AG09319 (cell line): ENCODE measurements at places on chromosomes 2 and 18.

DNA sequence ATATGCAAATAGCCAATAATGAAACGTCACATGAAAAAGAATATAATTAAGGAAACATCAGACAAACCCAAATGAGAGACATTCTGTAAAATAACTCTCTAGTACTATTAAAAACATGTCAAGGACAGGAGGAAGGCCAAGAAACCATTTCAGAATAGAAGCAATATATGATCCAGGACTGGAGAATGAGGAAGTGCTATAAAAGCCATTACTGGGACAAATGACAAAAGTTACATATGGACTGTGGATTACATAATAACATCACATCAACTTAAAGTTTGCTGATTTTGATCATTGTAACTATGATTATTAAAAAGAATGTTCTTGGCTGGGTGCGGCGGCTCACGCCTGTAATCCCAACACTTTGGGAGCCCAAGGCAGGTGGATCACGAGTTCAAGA lies 81.3 kb downstream of the CRACDL start:
- DNase-seq = no peak

GRCh38 chr2:84966731-84967130 lies 4.2 kb upstream of the KCMF1 start:
- no peak for DNase-seq

GRCh38 chr2:239590995-239591915 lies 190.4 kb upstream of the HDAC4 start:
- DNase-seq = no peak

DNA sequence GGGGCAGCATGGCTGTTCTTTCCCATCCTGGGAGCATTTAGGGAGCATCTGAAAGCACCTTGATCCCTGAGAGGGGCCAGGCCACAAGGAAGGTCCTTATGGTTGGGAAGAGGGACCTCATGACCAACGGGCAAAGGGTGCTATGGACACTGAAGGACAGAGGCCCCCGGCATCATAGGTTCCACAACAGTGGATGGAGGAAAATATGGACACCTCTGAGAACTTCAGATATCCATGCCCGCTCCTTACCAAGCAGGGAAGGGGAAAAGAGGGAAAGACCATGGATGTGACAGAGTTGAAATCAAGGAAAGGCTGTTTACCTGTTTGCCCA lies 94.1 kb upstream of the MGAT4A start:
- DNase-seq = no peak

GRCh38 chr2:55761024-55761423 lies 67.4 kb upstream of the PNPT1 start:
- DNase-seq = no peak

- DNase-seq = no peak
Observed at GRCh38 chr18:61735564-61736102, 157.2 kb downstream of the RNF152 start.
